ENCODE measurements at places on chromosomes 16 and 17. TPM values are rescaled to one million over a fixed set of nuclear protein-coding genes. Genes with fewer than 3 reads are reported as not detected.
A peak's percentile ranks its signal among the peaks of the same experiment; 100 is the strongest.

- H3K4me1 ChIP-seq = peaks cover 10% of the 10 kb centered on the region
- no peak for DNase-seq
- H3K27me3 ChIP-seq = no peaks in the 10 kb centered on the region
- peaks cover 9% of the 10 kb centered on the region for H3K36me3 ChIP-seq
- H3K27ac ChIP-seq = no peak overlapping the region
- H3K4me3 ChIP-seq = no peak overlapping the region
Observed at GRCh38 chr16:57147381-57148221, 38.2 kb downstream of the PSME3IP1 start.

EMP2 gene
- 0.09 TPM for total RNA-seq

DNA sequence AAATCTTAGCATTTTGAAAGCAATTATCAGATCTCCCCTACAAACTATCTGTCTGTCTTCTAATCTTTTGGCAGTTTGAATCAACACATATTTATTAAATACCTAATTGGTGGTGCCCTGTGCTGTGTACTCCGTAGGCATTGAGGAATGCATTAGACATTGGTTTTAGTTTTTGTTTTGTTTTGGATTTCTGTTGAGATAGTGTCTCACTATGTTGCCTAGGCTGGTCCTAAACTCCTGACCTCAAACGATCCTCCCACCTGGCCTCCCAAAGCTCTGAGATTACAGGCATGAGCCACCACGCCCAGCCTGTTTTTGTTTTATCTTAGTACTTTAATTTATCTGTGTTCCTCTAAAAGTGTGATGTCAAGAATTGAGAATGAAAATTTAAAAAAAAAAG is 124.8 kb upstream of the RBL2 start:
- no peak for DNase-seq
- H3K4me1 ChIP-seq = peaks cover 1% of the 10 kb centered on the region
- H3K27me3 ChIP-seq = no peaks in the 10 kb centered on the region
- no peak overlapping the region for H3K4me3 ChIP-seq
- peaks cover 24% of the 10 kb centered on the region for H3K36me3 ChIP-seq

- no peak for DNase-seq
- peaks cover 28% of the 10 kb centered on the region for H3K36me3 ChIP-seq
- peaks cover 83% of the 10 kb centered on the region for H3K4me1 ChIP-seq
- H3K27ac ChIP-seq = peak overlapping the region; percentile 99
- no peaks in the 10 kb centered on the region for H3K27me3 ChIP-seq
Observed at GRCh38 chr17:40327735-40328385, 18.9 kb downstream of the RARA start.

DNA sequence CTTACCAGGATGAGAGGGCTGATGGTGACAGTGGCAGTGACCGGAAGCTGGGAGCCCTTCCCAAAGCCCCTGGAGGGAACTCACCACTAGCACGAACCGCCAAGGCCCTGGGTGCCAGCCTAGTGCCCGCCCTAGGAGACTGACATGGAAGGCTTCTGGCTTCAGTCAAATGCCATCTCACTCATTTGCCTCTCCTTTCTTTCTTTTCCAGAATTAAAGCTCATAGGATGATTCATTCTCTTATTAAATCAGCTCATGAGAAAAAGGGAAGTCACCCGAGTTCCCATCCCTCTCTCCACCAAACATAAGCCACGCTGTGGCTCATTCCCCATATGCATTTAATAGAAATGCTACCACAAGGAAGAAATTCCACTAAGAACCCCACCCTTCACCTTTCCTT is 12.1 kb downstream of the CUEDC1 start:
- H3K27me3 ChIP-seq = peaks cover 34% of the 10 kb centered on the region
- H3K27ac ChIP-seq = no peak overlapping the region
- H3K4me3 ChIP-seq = no peak overlapping the region
- no peak for DNase-seq
- H3K36me3 ChIP-seq = no peaks in the 10 kb centered on the region

GRCh38 chr16:86289304-86289703 is 221.0 kb upstream of the FOXF1 start:
- no peak overlapping the region for H3K4me3 ChIP-seq
- no peak for DNase-seq
- no peaks in the 10 kb centered on the region for H3K4me1 ChIP-seq
- H3K27me3 ChIP-seq = peaks cover 67% of the 10 kb centered on the region
- no peak overlapping the region for H3K27ac ChIP-seq

DNA sequence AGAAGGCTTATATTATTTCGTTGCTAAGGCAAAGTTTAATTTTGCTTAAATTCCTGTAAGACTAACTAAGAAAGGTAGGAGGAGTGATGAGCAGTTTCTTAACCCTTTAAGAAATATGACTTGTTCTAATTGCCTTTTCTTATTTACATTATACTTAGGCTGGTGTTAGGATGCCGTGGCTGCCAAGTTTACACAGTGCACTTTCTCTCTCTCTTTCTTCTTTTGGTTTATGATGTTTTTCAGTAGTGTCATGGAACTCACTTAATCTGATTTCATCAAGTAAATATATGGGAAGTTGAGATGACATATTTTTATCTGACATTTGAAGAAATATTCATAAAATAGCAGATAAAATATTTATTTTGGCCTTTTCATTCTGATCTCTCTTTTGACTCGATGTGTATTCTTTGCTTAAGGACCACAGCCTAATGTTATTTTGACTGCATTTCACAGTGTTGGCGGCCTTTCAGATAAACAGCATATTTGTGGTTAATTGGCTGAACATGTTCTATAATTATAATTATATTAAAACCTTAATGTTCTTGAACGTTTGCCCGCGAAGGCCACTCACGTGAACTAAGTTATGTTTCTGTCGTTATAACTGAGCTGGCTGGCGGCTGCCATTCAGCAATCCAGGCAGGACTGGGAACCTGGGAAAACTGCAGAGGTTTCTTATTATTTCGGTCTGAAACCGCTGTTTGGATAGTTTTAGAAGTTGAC is 191.6 kb downstream of the WWOX start:
- H3K27me3 ChIP-seq = no peaks in the 10 kb centered on the region
- DNase-seq = no peak
- no peaks in the 10 kb centered on the region for H3K4me1 ChIP-seq
- no peak overlapping the region for H3K4me3 ChIP-seq
- no peak overlapping the region for H3K27ac ChIP-seq
- H3K36me3 ChIP-seq = no peaks in the 10 kb centered on the region

CDH13 gene
- total RNA-seq = not detected

ST6GALNAC2 gene
- total RNA-seq = not detected
